MV-4-11 (cell line): ENCODE measurements at places on chromosomes 6 and 20.

- DNase-seq = peak; percentile 55
These were observed 39.6 kb upstream of the NOX3 start for GRCh38 chr6:155495011-155495768.

GRCh38 chr20:54005524-54005923 is 64.9 kb downstream of the BCAS1 start:
- no peak for DNase-seq

GRCh38 chr20:46816886-46817638 is 77.6 kb upstream of the EYA2 start:
- DNase-seq = no peak

- peak; percentile 80 for DNase-seq
These were observed 6.0 kb downstream of the NUP153 start for GRCh38 chr6:17700421-17701416.

DNA sequence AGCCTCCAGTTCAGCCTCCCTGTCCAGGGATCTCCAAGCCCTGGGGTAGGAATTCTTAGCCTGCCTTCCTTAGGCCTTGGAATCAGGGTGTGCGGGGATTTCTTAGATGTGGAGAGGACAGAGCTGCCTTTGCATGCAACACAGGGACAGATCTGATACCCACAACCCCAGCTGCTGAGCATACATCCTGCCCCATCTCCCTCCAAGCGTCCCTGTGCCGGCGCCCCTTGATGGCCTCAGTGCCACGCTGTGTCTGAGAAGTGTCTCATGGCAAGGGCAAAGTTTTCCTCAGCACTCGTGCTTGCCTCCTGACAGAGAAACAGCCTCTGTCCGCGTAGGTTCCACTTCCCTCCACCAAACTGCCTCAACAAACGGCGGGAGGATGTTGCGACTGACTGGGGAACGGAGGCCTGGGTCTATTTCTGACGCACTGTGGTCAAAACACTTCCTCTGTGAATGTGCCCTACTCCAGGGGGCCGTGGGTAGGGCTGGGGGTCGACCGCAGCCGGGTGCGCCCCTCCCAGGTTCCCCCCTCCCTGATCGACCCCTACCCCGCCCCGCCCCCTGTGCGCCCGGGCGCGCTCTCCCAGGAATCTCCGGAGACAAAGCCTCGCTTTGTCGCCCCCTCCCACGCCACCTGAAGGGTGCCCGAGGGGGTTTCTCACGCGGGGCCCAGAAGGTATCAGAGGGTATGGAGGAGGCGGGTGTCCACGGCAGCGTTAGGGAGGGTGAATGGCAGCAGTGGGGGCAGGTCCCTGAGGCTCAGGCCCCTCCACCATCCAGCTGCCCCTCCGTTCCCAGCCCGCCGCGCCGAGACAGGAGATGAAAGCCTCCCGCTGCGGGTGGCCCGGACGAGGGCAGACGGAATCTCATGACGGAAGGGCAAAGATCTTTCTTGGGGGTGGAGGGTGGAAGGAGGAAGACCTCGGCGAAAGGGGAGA is 806 bp downstream of the MICAL1 start:
- peak; percentile 89 for DNase-seq

DNA sequence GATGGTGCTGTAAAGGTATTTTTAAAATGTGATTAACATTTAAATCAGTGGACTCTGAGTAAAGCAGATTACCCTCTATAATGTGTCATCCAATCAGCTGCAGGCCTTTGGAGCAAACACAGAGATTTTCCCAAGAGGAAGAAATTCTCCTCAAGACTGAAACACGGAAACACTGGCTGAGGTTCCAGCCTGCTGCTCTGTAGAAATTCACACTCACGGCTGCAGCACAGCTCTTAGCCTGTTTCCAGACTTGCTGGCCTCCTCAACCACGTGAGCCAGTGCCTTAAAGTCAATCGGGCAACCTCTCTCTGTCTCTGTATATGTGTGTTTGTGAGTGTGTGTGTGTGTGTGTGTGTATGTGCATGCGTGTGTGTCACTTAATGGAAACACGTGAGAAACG is 41.1 kb downstream of the PDE10A start:
- DNase-seq = no peak

GRCh38 chr6:111601886-111602285 is 3.8 kb downstream of the TRAF3IP2 start:
- no peak for DNase-seq

- no peak for DNase-seq
These were observed 61.6 kb upstream of the JAG1 start for GRCh38 chr20:10735195-10735949.

- no peak for DNase-seq
These were observed 528.8 kb downstream of the CD83 start for GRCh38 chr6:14646371-14646770.

GRCh38 chr20:14431568-14431967 is 94.2 kb upstream of the FLRT3 start:
- peak; percentile 65 for DNase-seq

- DNase-seq = no peak
These were observed 210.4 kb downstream of the FOXC1 start for GRCh38 chr6:1820165-1820564.

GRCh38 chr6:46914279-46914810 is 7.4 kb downstream of the ADGRF5 start:
- DNase-seq = no peak

- DNase-seq = no peak
These were observed 4.6 kb downstream of the TFAP2B start for GRCh38 chr6:50823094-50823920.

DNA sequence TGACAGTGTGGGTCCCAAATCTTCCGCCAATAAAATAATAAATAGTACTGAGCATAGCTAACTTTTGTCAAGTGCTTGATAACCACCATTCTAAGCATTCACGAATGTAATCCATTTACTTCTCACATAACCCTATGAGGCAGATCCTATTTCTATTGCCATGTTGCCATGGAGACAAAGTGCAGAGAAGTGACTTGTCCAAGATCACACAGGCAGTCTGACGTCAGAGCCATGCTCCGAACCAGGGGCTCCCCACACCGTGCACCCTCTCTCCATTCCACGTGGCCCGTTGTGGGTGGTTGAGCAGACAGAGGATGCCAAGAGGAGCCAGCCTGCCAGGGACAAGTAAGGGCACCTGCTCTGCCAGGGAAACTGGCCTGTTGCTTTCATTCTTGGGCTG is 38.9 kb downstream of the CDH22 start:
- DNase-seq = no peak

GRCh38 chr6:30019819-30020218 is 41.2 kb upstream of the POLR1H start:
- peak; percentile 66 for DNase-seq

- no peak for DNase-seq
These were observed 96.1 kb upstream of the BHLHE23 start for GRCh38 chr20:63102721-63103375.

DNA sequence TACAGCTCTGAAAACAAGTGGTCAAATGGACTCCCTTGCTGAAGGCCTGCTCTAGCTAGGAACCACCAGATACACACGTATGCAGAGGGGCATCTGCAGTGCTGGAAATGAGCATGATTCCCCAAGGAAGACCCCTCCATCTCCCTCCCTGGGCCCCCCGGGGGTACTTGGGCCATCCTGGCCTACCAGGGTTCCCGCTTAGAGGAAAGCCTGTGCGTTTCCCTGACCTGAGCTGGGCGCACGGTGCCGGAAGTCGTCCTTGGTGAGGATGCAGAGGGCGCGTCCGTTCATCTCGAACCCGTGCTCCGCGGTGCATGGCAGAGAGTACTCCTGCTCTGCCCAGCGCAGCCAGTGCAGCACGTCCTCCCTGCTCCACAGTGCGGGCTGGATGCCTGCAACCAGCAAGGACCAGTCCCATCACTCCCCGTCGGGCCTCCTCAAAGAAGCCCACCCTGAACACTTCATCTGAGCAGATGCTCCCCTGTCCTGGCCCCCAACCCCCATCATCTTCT is 11.8 kb downstream of the ETV7 start:
- peak; percentile 22 for DNase-seq
